Inflammatory macrophage treated with lipopolysaccharide for 4 hours (primary cell): ENCODE measurements at places on chromosomes 11 and 22.

DNA sequence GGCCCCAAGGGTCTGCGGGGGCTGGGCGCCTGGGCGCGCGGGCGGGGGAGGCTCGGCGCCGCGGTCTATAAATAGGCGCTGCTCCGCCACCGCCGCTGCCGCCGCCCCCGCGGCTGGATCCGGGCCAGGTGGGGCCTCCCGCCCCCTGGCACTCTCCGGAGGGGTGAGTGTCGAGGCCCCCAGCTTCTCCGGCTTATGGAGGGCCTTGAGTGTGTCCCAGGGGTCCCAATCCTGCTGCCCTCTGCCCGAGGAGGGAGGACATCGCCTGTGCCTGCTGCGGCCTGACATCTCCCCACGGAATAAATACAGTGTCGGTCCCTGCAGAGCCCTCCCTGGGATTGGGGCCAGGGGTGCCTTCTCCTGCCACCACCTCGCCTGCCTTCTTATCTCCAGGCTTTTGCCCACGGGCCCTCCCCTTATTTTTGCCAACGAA lies 4.3 kb upstream of the GP1BB start:
- no peak for DNase-seq

- DNase-seq: no peak
Observed at GRCh38 chr11:40166892-40167291, 1292.6 kb downstream of the LRRC4C start.

DNA sequence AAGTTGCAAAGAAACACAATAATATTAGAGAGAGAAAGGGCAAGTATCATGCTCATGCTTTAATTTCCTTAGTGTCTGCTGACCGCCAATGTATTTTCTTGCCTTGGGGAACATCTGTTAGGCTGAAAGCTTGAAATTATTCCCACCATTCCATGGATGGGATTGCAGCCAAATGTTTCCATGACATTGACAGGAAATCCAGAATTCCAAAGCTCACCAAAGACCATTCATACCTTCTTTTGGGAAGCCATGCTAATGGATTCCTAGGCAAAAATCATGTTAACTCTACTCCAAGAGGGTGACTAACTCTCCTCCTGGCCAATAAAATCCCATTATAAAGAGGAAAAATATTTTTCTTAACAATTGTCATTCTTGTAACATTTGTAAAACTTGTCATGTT lies 661.4 kb upstream of the FAT3 start:
- no peak for DNase-seq

DNA sequence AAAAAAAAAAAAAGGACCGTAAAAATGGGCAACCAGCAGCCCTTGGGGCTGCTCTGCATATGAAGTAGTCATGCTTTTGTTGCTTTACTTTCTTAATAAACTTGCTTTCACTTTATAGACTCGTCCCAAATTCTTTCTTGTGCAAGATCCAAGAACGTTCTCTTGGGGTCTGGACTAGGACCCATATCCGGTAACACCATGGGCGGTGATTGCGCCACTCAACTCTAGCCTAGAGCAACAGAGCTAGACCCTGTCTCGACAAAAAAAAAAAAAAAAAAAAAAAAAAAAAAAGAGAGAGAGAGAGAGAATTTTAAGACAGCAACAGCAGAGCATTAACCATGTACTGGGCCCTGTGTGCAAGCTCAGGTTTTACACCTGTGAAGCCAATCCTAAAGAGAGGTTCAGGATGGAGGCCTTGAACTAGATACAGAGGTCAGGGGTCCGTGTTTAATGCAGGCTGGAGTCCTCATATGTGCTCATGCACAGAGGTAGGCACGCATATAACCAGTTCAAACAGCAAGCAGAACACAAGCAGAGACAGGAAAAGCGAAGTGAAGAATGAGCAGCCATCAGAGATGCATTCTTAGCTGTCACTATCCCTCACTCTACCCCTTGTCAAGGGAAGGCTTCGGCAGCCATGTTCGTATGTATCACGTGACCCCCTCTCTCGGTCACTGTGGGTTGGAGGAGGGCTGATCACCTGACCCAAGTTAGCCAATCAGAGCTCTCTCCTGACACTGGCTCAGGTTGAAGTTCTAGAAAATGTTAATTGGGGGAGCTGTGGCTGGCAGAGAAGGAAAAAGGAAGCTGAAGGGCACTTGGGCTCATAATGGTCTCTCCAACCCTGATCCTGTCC lies 16.7 kb upstream of the SYT12 start:
- DNase-seq: peak; percentile 14

- DNase-seq: no peak
Observed at GRCh38 chr11:104320097-104320496, 156.2 kb upstream of the PDGFD start.

DNA sequence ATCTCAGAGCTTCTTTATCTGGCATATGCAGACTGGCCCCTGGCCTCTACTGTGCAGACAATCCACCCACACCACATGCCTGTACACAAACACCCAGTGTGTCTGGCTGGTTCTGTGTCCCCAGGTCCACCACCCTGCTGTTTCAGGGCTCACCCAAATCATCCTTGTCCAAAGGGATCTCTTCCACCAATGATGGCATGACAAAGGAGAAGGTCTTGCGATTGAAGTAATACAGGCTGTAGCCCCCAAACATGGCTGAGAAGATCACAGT lies 1.7 kb downstream of the SLC37A4 start:
- DNase-seq: no peak
